ENCODE measurements at places on chromosomes 16 and 17.

DNA sequence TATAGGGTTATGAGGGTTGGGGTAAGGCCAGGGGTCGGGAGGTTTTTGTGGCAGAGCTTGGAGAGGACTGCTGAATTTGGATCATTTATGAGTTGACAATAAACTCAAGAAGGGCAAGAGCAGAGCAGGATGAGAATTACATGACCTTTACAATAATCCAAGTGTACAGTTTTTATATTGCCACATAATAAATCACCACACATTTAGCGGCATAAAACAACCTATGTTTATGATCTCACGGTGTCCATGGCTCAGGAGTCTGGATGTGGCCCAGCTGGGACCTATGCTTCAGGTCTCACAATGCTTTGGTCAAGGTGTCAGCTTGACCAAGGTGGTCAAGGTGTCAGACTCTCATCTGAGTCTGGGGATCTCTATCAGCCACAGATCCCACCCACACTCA is 118.3 kb upstream of the WSCD1 start:
- no peak for DNase-seq

DNA sequence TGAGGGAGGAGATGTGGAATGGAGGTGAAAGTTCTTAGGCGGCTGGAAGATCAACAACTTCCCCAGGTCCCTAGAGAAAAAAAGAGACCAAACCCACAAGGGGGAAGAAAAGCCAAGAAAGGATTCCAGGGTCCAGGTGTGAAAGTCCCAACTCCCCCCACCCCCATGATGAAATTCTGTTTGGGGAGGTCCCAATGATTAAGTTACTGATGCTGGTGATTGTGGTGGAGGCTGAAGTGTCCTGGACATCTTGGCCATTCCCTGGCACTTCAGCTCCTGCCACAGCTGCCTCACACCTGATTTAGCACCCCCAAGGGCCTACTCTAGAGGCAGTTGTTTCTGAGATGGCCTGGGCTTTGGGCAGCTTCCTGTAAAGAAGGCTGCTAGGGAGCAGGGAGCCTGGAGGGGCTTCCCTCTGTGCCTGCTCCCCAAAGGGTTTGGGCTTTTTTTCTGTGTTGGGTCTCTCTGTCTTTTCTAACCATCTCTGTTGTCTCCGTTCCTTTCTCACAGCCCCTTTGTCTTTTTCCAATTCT is 13.1 kb downstream of the HOXB4 start:
- DNase-seq: no peak

DNA sequence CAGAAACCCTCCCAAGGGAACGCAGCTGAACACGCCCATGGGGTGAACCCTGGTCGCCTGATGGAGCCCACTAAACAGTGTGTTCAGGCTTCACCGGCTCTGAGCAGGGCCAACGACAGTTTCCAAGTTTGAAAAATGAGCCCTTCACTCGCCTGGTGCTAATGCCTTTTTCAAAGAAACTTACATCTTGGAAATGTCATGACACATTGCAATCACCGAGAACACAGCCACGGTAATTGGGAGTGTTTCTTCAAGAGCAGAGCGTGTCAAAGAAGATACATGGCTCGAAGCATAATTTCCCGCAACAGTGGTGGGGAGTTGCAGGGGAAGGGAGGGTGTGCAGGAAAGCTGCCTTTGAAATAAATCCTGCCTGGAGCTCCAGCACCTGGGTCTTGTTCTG is 463.2 kb downstream of the TMEM114 start:
- no peak for DNase-seq

DNA sequence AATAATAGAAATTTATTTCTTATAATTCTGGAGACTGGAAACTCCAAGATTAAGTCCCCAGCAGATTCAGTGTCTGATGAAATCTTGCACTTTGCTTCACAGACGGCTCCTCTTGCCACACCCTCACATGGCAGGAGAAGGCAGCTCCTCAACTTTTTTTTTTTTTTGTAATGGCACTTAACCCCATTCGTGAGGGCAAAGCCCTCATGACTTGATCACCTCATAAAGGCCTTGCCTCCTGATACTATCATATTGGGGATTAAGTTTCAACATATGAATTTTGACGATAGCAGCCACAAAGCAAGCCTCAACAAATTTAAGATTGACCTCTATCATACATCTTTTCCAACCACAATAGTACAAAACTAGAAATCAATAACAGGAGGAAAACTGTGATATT is 42.3 kb upstream of the CDYL2 start:
- DNase-seq: no peak

DNA sequence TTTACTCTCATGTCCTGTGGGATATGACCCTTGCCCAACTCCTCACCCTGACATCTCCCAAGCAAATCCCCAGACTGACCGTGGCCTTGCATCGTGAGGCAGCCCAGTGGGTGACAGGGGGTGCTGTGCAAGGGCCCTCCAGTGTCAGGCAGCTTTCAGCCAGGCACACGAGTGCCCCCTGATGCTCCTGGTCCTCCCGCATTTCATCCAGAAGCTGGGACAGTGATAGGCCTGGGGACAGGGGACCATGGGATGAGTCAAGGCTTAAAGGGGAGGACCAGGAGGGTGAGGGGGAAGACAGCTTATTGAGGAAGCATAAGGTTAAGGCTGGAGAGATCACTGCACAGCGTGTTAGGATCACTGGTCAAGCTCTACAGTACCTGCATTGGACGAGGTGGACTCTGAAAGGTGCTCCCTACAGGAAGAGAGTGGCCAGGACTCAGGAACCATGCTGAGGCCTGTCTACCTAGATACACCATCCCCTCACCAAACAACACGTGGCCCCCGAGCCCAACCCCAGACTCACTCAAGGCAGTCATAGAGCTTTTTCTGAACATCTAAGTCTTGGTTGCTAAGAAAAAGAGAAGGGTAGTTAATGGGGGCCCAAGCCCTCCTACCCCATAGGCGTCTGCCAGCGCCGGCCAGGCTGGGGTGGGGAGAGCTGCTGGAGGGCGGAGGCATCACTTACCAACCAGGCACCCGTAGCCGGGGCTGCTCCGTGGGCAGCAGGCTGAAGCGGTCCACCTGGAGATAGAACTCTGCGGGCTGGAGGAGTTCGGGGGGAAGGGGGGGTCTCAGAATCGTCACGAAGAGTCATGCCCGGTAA is 998 bp downstream of the ACD start:
- DNase-seq: no peak

GRCh38 chr17:238964-239259 is 57.5 kb upstream of the DOC2B start:
- no peak for DNase-seq

DNA sequence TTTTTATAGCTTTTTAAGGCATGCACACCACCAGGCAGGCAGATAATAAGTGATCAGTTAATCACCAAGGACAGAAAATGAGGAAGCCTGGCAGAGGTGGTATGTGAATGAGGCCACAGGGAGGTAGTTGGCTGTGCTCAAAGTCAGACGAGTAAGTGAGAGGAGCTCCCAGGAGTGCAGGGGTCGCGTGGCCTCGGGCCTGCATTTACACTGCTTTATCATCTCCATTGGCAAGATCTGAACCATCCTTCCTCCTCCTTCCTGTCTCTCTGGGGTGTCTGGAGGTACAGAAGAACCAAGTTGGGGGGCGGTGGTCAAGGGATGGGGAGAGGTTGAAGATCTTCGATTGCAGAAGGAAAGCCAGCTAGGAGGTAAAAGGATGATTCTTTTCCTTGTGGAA is 320.1 kb downstream of the SOX9 start:
- no peak for DNase-seq

- DNase-seq: no peak
Observed at GRCh38 chr17:44375196-44376017, 11.8 kb upstream of the FAM171A2 start.

DNA sequence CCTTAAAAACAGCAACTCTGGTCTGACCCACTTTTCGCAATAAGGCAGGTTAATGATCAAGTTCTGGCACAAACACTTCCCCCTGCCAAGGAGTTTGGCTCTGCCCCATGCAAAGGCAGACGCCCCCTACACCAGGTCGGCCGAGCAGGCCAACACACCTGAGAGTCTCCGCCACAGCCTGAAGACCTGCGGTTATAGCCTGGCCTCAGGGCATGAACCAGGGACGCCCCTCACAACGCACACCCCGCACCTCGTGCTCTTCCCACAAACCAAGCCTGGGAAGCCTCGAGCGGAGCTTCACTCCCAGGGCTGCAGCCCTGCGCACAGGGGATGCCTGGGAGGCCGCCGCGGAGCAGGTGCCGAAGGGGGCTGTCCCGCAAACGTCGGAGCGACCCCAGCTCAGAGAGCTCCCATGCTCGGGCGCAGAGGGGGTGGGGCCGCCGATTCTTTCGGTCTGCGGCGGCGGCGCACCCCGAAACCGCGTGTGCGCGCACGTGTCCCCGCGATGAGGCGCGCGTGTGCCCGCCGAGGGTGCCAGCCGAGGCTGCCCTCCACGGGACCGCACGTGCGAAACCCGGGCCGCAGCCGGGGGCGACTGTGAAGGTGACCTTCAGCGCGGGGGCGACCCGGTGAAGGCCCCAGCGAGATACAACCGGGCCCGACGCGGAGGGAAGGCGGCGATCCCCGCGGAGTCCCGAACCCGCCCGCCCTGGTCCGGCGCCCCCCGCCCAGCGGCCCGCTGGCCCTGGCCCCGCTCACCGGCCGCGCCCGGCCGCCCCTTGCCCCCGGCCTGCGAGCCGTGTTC is 559 bp downstream of the CLUH start:
- DNase-seq: peak; percentile 50

DNA sequence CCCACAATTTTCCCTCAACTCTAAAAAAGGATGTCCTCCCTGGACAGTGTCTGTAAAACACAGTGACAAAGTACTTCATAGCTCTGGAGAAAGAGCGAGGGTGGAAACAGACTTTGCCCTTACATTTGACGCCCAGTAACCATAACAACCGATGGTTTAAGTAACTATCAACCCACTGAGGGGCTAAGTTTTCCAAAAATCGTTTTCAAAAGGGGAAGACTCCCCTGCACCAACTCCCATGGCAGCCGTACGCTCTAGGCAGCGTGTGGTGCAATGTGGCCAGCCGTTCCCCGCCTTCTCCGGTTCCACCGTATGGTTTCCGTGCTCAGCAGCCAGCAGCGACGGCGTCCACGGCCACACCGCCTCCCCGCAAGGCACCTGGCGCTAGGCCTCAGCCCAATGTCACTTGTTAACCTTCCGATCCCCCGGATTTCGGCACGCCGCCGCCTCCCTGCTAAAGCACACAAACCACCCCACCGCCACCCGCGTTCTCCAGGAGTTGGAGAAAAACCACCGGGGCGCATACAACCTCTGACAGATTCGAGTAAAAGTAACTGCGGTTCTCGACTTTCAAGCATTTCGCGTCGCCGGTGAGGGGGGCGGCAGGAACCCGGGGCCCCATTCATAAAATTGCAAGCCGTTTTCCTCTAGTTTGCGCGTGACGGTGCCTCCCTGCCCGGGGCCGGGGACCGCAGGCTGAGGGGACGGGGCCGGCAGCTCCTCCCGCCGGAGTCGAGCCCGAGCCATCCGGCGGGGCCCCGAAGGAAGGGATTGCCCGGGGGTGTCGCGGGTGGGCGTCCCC is 661 bp downstream of the TEX2 start:
- DNase-seq: peak; percentile 75

GRCh38 chr17:67434061-67434525 is 57.0 kb downstream of the PITPNC1 start:
- no peak for DNase-seq

DNA sequence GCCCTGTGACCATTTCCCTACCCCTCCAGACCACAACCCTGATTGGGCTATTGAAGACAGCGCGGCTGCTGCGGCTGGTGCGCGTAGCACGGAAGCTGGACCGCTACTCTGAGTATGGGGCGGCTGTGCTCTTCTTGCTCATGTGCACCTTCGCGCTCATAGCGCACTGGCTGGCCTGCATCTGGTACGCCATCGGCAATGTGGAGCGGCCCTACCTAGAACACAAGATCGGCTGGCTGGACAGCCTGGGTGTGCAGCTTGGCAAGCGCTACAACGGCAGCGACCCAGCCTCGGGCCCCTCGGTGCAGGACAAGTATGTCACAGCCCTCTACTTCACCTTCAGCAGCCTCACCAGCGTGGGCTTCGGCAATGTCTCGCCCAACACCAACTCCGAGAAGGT is 12.5 kb downstream of the KCNH6 start:
- no peak for DNase-seq

DNA sequence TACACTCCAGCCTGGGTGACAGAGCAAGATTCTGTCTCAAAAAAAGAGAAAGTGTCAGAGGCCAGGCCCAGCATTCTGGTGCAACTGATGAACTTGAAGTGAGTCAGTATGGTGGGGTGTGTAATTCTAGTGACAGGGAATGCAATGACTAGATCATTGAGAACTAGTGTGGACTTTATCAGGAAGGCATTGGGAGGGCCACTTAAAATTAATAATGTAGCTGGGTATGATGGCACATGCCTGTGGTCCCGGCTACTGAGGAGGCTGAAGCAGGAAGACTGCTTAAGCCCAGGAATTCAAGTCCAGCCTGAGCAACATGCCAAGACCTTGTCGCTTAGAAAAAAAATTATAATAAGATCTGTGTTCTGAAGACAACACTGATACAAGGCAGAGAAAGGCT is 90.8 kb downstream of the STX8 start:
- DNase-seq: no peak

DNA sequence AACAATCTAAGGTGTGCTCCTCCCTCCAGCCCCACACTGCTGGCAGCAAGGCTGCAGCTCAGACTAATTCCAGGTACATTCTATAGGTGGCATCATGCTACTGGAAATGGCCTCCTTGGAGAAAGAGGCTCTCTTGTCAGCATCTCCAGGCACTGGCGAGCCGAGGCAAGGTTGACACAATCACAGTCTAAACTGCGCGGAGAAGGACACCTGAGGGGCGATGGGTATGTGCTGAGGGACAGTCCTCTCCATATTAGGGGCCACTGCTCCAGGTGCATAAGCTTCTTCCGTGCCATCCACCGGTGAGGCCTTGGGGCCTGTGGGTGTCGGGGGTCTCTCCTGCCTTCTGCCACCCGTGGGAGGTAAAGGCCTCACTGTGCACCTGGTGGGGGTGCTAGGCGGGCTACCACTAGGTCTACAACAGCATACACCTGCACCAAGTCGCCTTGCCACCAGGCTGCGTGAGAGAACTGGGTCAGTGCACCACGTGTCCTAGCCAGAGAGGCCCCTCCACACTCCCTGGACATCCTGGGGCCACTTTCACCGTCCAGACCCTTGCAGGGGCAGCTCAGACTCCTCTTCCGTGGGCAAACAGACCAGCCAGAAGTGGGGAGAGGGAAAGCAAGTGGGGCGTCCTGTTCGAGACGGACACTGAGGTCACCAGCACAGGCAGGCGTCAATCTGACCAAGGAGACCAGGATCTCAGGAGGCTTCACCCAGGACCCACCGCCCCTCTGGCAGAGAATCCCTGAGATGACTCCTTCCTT is 12.1 kb upstream of the CBX8 start:
- no peak for DNase-seq

- no peak for DNase-seq
Observed at GRCh38 chr17:37520174-37520573, 30.5 kb downstream of the DUSP14 start.

Measured in adipocyte (in vitro differentiated cells).